Mammary microvascular endothelial cell (primary cell): ENCODE measurements at places on chromosomes 1 and 21. TPM values are rescaled to one million over a fixed set of nuclear protein-coding genes. Genes with fewer than 3 reads are reported as not detected.

Gene NOS1AP
- total RNA-seq, result 0.27 and 1.1 TPM in 2 replicates

Gene CA14
- total RNA-seq, result not detected in 2 replicates

Gene RGSL1
- total RNA-seq, result not detected in 2 replicates

Gene FCRL6
- not detected in 2 replicates for total RNA-seq

Gene XCL2
- not detected in 2 replicates for total RNA-seq

Gene EFNA3
- 0.64 and 0.80 TPM in 2 replicates for total RNA-seq

Gene LCE1F
- not detected in 2 replicates for total RNA-seq

Gene PCSK9
- 0.10 and 0.33 TPM in 2 replicates for total RNA-seq

Gene OR10K2
- total RNA-seq, result not detected in 2 replicates

Gene AGT
- total RNA-seq, result not detected in 2 replicates

Gene CYP4X1
- total RNA-seq, result 0.33 TPM in 1 of 2 replicates, not detected in the other

Gene RAB25
- total RNA-seq, result not detected in 2 replicates
